ENCODE measurements at places on chromosomes 6 and 20.

DNA sequence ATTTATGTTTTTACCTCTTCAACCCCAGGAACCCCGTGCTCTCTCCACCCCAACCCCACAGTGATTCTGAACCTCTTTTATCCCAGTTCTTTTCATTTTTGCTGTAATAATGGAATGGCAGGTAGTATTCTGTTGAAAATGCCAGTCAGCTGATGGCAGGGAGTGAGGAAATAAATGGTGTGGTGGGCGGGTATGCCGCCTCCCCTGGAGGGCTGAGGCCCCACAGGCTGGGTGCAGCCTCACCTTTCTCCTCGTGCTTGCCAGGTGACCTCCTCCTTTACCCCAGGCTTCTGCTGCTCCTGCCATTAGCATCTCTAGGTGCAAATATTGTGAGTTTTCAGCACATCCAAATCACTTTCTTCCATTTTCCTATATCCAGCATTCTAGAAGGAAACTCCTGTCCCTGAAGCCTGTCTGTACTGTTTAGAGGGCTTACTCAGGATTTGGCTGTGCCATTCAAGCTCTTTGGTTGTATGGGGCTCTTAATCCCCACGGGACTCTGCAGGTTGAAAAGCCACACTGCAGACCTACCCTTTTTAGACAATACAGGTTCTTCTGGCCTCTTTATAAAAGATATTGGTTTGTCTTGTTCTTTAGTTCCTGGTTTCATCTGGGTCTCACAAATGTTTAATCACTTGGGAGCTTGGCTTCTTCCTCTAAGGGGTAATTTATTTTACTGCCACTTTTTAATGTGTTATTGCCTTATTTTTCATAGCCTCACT is 201.8 kb downstream of the JARID2 start:
- no peaks in the 10 kb centered on the region for H3K27me3 ChIP-seq
- H3K27ac ChIP-seq: peak overlapping the region; percentile 50
- no peaks in the 10 kb centered on the region for H3K36me3 ChIP-seq
- no peak for DNase-seq
- H3K4me1 ChIP-seq: peaks cover 84% of the 10 kb centered on the region
- H3K4me3 ChIP-seq: peak overlapping the region; percentile 11

- no peak for DNase-seq
- H3K4me1 ChIP-seq: peaks cover 7% of the 10 kb centered on the region
- H3K36me3 ChIP-seq: no peaks in the 10 kb centered on the region
- no peak overlapping the region for H3K27ac ChIP-seq
- no peaks in the 10 kb centered on the region for H3K27me3 ChIP-seq
Observed at GRCh38 chr6:116390581-116390980, 19.8 kb downstream of the DSE start.

- DNase-seq: no peak
- H3K27ac ChIP-seq: no peak overlapping the region
- H3K4me3 ChIP-seq: no peak overlapping the region
- no peaks in the 10 kb centered on the region for H3K27me3 ChIP-seq
Observed at GRCh38 chr6:149719531-149719930, 1.6 kb upstream of the LATS1 start.

DNA sequence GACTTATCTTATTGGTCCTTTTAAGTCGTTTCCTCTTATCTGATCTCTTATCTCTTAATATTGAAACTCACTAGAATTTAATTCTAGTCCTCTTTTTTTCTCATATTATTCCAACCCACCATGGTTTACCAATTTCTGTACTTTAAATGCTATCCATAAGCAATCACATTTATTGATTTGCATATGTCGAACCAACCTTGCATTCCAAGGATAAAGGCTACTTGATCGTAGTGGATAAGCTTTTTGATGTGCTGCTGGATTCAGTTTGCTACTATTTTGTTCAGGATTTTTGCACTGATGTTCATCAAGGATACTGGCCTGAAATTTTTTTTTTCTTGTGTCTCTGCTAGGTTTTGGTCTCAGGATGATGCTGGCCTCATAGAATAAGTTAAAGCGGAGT is 7.7 kb downstream of the DEFB125 start:
- DNase-seq: no peak
- no peaks in the 10 kb centered on the region for H3K4me1 ChIP-seq
- H3K4me3 ChIP-seq: no peak overlapping the region
- H3K36me3 ChIP-seq: peaks cover 27% of the 10 kb centered on the region

DNA sequence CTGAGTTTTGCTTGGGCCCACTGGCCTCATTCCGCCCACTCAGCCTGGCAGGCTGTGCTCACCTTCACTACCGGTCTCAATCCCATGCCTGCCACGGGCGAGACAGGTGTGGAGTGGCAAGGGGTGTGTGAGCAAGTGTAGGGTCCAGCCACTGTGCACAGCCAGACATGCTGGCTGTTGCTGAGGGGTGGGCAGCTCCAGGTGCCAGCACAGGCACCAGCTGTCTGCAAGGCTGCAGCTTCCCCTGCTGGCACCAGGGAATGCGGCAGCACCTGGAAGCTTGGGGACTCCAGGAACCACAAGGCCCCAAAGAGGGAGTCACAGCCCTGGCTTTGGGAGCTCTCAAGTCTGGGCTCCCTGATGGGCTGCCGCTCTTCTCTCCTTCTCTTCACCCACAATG is 372.7 kb downstream of the CBLN4 start:
- no peaks in the 10 kb centered on the region for H3K27me3 ChIP-seq
- DNase-seq: no peak
- no peaks in the 10 kb centered on the region for H3K36me3 ChIP-seq

DNA sequence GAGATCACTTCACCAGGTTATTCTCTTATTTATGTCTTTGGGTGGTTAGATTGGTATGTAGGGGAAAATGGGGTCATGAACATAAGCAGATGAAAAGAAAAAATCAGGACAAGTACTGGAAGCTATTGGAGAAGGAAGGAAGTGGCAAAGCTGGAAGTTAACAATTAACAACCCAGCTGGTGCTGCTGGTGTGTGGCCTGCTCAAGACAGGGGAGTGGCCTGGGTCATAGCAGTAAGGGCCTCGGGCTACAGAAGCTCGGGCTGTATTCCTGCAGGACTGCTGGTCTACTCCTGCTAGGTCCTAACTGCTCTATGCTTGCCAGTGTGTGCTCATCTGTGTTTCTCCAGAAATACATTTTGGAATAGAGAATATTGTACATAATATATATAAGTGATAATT is 19.6 kb downstream of the MYLIP start:
- DNase-seq: no peak
- peaks cover 93% of the 10 kb centered on the region for H3K36me3 ChIP-seq
- H3K27ac ChIP-seq: peak overlapping the region; percentile 6
- no peaks in the 10 kb centered on the region for H3K27me3 ChIP-seq
- H3K4me3 ChIP-seq: no peak overlapping the region

DNA sequence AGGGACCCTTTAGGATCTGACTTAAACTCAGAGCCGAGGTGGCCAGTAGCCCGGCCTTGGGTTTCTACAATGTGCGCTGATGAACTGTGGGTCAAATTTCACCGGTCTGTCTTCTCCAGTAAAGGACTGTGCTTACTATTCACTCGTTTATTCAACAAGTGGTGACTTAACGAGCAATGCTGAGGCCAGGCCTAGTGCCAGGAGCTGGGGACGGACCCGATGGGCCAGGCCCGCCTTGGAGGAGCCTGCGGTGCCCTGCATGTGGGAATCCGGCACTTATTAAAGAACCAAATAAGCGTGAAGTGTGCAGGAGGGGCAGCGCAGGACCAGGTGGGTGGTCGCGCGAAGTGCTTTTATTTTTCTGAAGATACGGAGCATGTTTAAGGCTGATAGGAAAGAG is 24.0 kb downstream of the CTCFL start:
- DNase-seq: no peak
- H3K4me3 ChIP-seq: no peak overlapping the region
- peaks cover 7% of the 10 kb centered on the region for H3K4me1 ChIP-seq
- no peaks in the 10 kb centered on the region for H3K36me3 ChIP-seq
- H3K27ac ChIP-seq: no peak overlapping the region

DNA sequence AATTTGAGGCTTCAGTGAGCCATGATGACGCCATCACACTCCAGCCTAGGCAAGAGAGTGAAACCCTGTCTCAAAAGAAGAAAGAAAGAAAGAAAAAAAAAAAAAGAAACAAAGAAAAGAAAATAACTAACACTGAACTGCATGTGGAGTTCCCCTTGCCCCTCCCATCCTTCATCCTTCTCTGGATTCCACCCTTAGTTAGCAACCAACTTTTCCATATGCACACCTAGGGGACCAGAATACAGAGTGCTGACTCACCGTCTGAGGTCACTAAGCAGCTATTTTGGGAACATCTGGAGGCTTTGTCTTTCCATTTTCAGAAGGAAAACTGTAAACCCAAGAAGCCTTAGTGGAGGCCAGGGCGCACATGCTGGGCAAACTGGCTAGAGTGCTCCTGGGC is 257.4 kb downstream of the MAFB start:
- H3K27me3 ChIP-seq: peaks cover 5% of the 10 kb centered on the region
- DNase-seq: no peak
- H3K4me3 ChIP-seq: no peak overlapping the region
- H3K4me1 ChIP-seq: no peaks in the 10 kb centered on the region
- H3K27ac ChIP-seq: no peak overlapping the region

- DNase-seq: no peak
- H3K4me1 ChIP-seq: no peaks in the 10 kb centered on the region
- no peak overlapping the region for H3K27ac ChIP-seq
- H3K4me3 ChIP-seq: no peak overlapping the region
- H3K36me3 ChIP-seq: no peaks in the 10 kb centered on the region
- H3K27me3 ChIP-seq: peaks cover 21% of the 10 kb centered on the region
Observed at GRCh38 chr6:165714907-165715306, 51.9 kb upstream of the PDE10A start.

DNA sequence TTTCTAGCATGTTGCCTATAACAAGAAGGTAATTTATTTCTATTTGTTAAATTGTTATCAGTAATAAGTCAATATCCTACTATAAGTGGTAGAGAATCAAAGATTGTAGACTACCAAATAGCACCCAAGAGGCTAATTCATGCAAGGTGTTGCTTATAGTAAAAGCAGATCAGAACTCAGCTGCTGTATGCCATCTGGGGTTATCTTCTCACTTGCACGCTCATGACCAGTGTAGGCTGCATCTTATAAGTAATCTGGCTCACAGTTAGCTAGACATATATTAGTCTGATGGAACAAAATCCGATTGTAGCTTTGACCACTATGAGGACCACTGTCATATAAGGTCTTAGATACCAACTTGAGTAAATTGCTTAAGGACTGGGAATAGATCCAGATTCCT is 17.0 kb downstream of the TOP1 start:
- no peaks in the 10 kb centered on the region for H3K36me3 ChIP-seq
- peaks cover 37% of the 10 kb centered on the region for H3K4me1 ChIP-seq
- DNase-seq: no peak

DNA sequence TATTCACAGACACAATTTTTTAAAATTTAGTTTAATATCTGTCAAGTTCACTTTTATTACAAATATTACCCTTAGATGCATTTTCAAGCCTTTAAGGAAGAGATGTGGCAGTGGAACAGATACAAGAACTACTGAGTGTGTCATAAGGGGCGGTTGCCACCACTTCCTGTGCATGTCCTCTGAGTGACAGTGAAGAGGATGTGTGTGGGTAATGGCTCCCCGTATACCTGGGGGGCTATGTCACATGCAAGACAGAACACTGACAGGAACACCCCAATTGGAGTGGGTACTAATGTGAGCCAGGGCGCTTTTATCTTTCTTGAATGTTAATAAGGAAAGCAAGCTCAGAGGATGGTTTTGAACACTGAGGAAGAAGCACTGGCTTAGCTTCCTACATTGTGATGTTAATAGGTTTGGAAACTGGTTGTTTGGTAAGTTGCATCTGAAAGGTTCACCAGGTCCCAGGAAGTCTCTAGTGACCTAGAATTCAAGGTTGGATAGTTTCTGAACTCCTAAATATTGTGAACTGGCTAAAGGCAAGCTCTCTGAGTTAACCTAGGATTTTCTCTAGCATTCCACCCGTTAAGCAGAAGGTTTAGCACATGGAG is 83.4 kb upstream of the ASF1A start:
- no peaks in the 10 kb centered on the region for H3K27me3 ChIP-seq
- H3K4me1 ChIP-seq: peaks cover 25% of the 10 kb centered on the region
- H3K36me3 ChIP-seq: peaks cover 11% of the 10 kb centered on the region
- peak overlapping the region; percentile 65 for H3K4me3 ChIP-seq
- DNase-seq: peak; percentile 17
- H3K27ac ChIP-seq: peak overlapping the region; percentile 97

DNA sequence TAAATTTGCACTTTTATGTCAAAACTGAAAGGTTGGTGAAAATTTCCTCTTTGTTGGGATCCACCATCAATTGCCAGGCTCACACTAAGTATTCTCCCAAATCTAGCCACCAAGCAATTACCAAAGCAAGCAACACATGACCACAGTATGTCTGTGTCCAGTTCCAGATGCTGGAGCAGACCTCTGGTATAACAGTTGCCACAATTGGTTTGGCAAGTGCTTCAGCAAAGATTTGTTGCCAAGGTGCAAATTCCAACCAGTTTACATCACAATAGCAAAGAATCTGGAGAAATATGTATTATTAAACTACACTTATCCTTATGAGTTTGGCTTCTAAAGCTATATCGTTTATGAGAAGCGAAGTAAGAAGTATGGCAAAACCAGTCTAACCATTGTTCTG is 6.4 kb downstream of the GTF2H5 start:
- no peak for DNase-seq
- no peaks in the 10 kb centered on the region for H3K27me3 ChIP-seq
- H3K27ac ChIP-seq: no peak overlapping the region
- H3K4me3 ChIP-seq: no peak overlapping the region
- H3K36me3 ChIP-seq: peaks cover 37% of the 10 kb centered on the region

GRCh38 chr6:104003803-104004516 is 855.8 kb downstream of the HACE1 start:
- no peaks in the 10 kb centered on the region for H3K27me3 ChIP-seq
- H3K27ac ChIP-seq: no peak overlapping the region
- H3K36me3 ChIP-seq: no peaks in the 10 kb centered on the region
- H3K4me1 ChIP-seq: no peaks in the 10 kb centered on the region
- DNase-seq: no peak
- H3K4me3 ChIP-seq: no peak overlapping the region

DNA sequence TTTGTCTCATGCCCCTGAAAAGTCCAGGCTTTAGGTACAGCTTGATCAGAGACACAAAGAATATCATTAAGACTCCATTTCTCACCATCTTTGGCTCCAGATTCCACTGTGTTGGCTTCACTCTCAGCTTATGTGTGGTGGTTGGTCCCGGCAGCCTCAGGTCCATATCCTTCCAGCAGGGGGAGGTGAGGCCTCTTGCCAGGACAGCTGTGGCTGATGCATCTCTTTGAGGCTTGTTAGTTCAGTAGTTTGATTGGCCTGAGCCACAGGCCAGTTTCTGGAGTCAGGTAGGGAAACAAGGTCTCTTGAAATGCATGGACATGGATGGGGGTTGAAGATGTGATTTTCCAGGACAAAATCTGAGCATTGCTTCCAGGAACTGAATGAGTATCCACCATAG is 62.4 kb downstream of the JAG1 start:
- H3K36me3 ChIP-seq: peaks cover 36% of the 10 kb centered on the region
- no peaks in the 10 kb centered on the region for H3K27me3 ChIP-seq
- no peaks in the 10 kb centered on the region for H3K4me1 ChIP-seq
- DNase-seq: no peak

DNA sequence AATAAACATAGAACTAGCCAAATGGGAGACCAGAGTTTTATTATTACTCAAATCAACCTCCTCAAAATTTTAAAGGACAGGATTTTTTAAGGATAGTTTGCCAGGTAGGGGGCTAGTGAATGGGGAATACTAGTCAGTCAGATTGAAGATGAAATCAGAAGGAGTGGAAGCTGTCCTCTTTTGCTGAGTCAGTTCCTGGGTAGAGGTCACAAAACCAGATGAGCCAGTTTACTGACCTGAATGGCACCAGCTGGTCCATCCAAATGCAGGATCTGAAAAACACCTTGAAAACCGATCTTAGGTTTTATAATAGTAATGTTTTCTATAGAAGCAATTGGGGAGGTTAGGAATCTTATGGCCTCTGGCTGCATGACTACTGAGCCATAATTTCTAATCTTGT is 558.2 kb downstream of the PKHD1 start:
- H3K4me3 ChIP-seq: no peak overlapping the region
- no peak for DNase-seq
- no peaks in the 10 kb centered on the region for H3K4me1 ChIP-seq
- H3K36me3 ChIP-seq: no peaks in the 10 kb centered on the region
